ENCODE measurements at places on chromosomes 4 and X. TPM values are rescaled to one million over a fixed set of nuclear protein-coding genes. Genes with fewer than 3 reads are reported as not detected.
A peak's percentile ranks its signal among the peaks of the same experiment; 100 is the strongest.

DNA sequence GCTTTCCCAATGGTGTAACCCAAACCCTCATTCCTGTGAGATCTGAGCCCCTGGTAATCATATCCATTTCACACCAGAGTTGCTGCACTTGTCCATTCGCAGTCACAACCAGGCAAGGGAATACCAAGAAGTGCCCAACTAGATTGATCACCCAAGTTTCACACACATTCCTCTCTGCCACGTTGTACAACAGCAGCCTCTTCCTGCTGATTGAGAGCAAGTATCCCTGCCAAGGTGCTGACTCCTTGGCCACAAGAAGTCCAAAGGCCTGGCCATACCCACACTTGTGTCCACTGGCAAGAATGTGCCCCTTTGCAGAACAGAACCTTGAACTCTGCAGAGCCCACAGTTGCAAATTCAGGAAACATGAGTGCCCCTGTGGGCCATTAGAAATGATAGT is 6.5 kb upstream of the ACOT9 start:
- no peaks in the 10 kb centered on the region for H3K4me1 ChIP-seq
- no peak overlapping the region for H3K4me3 ChIP-seq
- no peaks in the 10 kb centered on the region for H3K36me3 ChIP-seq
- no peak for DNase-seq

The F11 gene
- total RNA-seq: 20.5 TPM

The HSFX3 gene
- not detected for total RNA-seq

- H3K4me3 ChIP-seq: no peak overlapping the region
- no peak for DNase-seq
- H3K36me3 ChIP-seq: no peaks in the 10 kb centered on the region
- no peaks in the 10 kb centered on the region for H3K4me1 ChIP-seq
- H3K27ac ChIP-seq: no peak overlapping the region
These were observed 138.4 kb downstream of the COL25A1 start for GRCh38 chr4:109164011-109164410.

DNA sequence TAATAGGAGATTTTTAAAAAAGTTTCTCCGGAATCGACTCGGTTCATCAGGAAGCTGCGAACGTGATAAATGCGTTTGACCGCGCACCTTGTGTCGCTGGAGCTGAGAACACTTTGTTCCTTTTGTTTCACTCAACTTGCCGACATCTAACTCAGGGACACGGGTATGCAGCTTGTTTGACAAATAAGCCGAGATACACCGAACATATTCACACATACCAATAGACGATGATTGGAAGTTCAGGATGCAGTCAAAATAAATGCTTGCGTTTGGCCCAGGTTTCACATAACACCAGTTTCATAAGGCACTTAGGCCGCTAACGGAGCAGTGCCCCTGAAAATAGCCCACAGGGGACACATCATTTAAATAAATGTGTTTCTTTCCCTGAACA is 932 bp upstream of the SHISA3 start:
- peak overlapping the region; percentile 57 for H3K4me3 ChIP-seq
- peaks cover 45% of the 10 kb centered on the region for H3K27me3 ChIP-seq
- no peaks in the 10 kb centered on the region for H3K36me3 ChIP-seq
- no peak overlapping the region for H3K27ac ChIP-seq

The MAGEB10 gene
- not detected for total RNA-seq

DNA sequence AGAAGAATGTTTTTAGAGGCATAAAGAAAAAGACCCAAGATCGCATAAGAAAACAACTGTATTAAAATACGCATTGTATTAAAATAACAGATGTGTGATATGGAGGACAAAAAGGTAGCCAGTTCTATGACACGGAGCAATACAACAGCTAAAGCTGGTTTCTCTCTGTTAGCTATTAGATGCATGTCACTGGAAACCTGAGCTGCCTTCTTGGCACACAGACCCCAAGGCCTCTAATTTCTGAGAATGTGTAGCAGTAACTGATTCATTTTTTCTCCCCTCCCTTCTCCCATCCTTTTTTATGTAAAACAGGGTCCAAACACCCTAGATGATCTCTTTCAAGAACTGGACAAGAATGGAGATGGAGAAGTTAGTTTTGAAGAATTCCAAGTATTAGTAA is 4.1 kb downstream of the S100G start:
- H3K36me3 ChIP-seq: no peaks in the 10 kb centered on the region
- H3K4me3 ChIP-seq: no peak overlapping the region
- H3K27ac ChIP-seq: no peak overlapping the region
- H3K27me3 ChIP-seq: no peaks in the 10 kb centered on the region
- DNase-seq: no peak

GRCh38 chr4:184616633-184617551 is 32.4 kb downstream of the CASP3 start:
- no peak for DNase-seq
- no peak overlapping the region for H3K4me3 ChIP-seq
- H3K27me3 ChIP-seq: no peaks in the 10 kb centered on the region
- H3K36me3 ChIP-seq: no peaks in the 10 kb centered on the region
- H3K4me1 ChIP-seq: peaks cover 7% of the 10 kb centered on the region
- no peak overlapping the region for H3K27ac ChIP-seq

The MTTP gene
- total RNA-seq: 0.15 TPM

DNA sequence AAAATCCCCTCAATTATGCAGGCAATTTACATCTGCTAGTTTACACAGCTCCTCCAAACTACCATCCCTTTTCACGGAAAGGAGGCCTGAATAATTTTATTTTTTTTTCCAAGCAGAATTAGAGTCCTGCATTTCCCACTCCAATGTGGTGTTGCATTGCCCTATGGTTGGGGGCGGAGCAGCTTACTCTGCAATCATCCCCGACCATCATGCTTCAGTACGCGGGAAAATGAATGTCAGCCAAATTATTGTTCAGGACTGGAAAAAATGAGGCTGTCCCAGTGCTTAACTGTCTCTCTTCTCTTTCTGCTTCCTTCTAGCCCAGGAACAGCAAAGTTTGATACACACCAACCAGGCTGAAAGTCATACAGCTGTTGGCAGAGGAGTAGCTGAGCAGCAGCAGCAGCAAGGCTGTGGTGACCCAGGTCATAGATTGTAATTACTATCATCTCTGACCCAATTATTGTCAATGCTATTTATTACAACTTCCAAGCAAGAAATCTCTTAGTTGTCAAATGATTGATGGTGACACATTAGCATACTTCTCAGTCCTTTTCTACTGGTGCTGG is 28.3 kb downstream of the MMRN1 start:
- no peak overlapping the region for H3K4me3 ChIP-seq
- no peak overlapping the region for H3K27ac ChIP-seq
- H3K36me3 ChIP-seq: no peaks in the 10 kb centered on the region
- no peaks in the 10 kb centered on the region for H3K4me1 ChIP-seq

GRCh38 chr4:173500841-173501591 is 29.0 kb downstream of the HAND2 start:
- no peak overlapping the region for H3K27ac ChIP-seq
- DNase-seq: no peak
- H3K27me3 ChIP-seq: peaks cover 68% of the 10 kb centered on the region
- H3K36me3 ChIP-seq: no peaks in the 10 kb centered on the region
- H3K4me3 ChIP-seq: peak overlapping the region; percentile 45

DNA sequence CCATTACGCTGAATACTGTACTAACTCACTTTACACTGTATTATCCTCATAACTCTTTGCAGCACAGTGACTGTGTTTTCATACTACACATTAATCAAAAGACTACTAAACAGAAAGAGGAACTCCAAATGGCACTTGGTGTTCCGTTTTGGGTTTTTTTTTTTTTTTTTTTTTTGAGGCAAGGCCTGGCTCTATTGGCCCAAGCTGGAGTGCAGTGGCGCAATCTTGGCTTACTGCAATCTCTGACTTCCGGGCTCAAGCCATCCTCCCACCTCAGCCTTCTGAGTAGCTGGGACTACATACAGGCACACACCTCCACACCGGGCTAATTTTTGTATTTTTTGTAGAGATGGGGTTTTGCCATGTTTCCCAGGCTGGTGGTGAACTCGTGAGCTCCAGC is 10.7 kb downstream of the KLHL8 start:
- H3K4me3 ChIP-seq: no peak overlapping the region
- H3K4me1 ChIP-seq: peaks cover 27% of the 10 kb centered on the region
- H3K27ac ChIP-seq: peak overlapping the region; percentile 34
- H3K36me3 ChIP-seq: no peaks in the 10 kb centered on the region

GRCh38 chr4:57764856-57765255 is 654.7 kb upstream of the IGFBP7 start:
- H3K4me1 ChIP-seq: no peaks in the 10 kb centered on the region
- no peak overlapping the region for H3K4me3 ChIP-seq
- no peaks in the 10 kb centered on the region for H3K36me3 ChIP-seq
- H3K27me3 ChIP-seq: no peaks in the 10 kb centered on the region
- no peak overlapping the region for H3K27ac ChIP-seq
- no peak for DNase-seq

DNA sequence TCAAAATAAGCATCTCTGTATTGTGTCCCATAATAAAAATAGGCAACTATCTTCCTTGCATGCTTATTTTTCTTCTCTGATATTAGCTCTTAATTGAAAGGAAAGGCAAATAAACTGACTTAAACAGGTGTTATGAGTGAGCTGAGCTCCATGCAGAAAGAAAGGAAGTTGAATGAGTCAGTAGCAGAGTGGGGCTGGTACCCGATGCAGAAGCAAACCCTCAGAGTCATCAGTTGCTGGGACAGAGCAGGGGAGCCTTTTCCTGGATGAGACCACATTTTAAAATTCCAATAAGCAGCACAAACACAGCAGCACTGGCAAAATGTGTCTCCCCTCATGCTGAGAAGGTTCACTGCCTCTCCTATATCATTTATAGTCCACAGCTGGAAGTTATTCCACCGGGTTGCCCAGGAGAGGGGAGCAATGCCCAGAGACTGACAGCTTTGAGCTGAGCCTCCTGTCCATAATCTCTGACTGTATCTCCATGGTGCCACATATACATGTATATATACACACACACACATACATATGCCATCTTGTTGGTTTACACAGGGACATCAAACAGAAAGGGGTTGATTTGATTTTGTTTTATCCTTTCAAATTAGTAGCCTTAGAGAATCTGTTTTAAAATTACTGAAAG is 274.3 kb upstream of the PPARGC1A start:
- DNase-seq: no peak

GRCh38 chr4:22962295-22962694 is 269.6 kb downstream of the GBA3 start:
- H3K36me3 ChIP-seq: no peaks in the 10 kb centered on the region
- H3K27me3 ChIP-seq: no peaks in the 10 kb centered on the region
- no peak overlapping the region for H3K27ac ChIP-seq
- no peaks in the 10 kb centered on the region for H3K4me1 ChIP-seq
- DNase-seq: no peak

DNA sequence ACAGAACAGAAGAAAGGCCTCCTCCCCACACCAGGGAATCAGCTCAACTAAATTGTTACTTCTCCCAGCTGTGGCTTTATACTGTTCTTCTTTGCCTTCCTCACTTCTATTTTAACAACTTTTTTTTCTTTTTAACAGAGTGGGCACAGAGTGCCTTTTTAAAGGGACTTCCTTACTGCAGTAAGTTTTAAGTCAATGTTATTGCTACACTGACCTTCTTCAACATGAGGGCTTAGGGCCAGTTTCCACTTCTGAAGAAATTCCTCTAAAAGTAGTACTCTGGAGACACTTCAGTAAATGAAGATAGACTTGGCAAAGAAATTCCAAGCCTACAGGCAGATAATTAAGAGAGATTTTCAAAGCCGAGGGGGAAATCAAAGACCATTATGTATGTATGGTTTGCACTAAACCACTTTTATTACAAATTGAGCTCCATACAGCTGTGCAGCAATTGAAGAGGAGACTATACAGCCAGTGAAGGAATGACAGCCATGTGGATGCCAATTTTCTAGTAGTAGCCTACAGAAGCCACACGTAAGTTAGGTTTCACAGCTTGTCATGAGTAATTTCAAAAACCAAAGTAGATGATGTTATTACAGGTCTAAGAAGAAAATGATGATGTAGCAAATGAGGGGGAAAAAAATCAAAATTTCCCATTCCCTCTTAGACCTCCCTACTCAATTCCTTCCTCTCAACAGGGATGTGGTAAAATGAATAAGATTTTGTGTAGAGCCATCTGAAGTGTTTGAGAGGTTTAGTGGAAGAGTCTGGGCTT is 36.9 kb upstream of the RASGEF1B start:
- DNase-seq: no peak
- peaks cover 46% of the 10 kb centered on the region for H3K4me1 ChIP-seq
- H3K27ac ChIP-seq: peak overlapping the region; percentile 61
- H3K36me3 ChIP-seq: no peaks in the 10 kb centered on the region
- no peak overlapping the region for H3K4me3 ChIP-seq

The NAP1L3 gene
- 0.95 TPM for total RNA-seq

The DAPP1 gene
- 15.1 TPM for total RNA-seq

DNA sequence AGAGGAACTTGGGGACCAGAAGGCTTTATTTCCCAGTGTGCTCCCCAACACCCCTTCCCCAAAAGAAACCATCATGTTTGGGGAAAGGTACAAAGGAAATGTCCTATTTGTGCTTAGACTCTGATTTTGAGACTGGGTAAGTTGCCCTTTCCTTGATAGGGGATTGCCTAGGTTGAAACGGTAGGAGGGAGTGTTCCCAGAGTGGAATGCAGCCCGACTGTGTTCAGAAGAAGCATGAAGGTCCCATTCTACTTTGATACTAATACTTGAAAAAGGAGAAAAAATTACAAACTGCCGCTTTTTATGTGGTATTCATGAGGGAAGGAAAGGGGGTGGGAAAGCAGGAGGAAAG is 32.4 kb upstream of the TMEM131L start:
- no peaks in the 10 kb centered on the region for H3K36me3 ChIP-seq
- peak overlapping the region; percentile 28 for H3K4me3 ChIP-seq
- DNase-seq: no peak
- no peaks in the 10 kb centered on the region for H3K27me3 ChIP-seq
- H3K4me1 ChIP-seq: no peaks in the 10 kb centered on the region
- H3K27ac ChIP-seq: no peak overlapping the region

GRCh38 chr4:179698321-179698720 is 2256.1 kb upstream of the AGA start:
- DNase-seq: no peak
- no peak overlapping the region for H3K4me3 ChIP-seq
- no peak overlapping the region for H3K27ac ChIP-seq
- no peaks in the 10 kb centered on the region for H3K36me3 ChIP-seq
- H3K4me1 ChIP-seq: no peaks in the 10 kb centered on the region

The RTL5 gene
- total RNA-seq: 9.9 TPM

DNA sequence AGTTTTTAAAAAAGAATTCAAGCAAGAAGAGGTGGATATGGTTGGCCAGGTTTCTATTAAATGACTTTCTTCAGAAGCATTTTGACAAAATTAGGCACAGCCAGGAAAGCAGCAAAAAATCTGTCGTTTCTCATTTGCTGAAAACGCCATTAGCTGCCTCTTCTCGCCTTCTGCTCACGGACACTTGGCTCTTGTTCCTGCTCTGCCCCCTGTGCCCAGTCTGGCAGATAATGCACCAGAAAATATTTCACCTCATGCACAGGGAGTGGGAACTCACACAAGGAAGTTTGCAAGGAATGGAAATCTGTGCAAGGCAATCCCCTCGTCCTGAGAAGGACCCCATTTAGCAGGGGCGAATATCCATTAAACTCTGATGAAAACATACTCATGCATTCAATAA is 260.0 kb downstream of the PACRGL start:
- no peak overlapping the region for H3K4me3 ChIP-seq
- H3K4me1 ChIP-seq: no peaks in the 10 kb centered on the region
- no peaks in the 10 kb centered on the region for H3K36me3 ChIP-seq
- no peak overlapping the region for H3K27ac ChIP-seq
- no peaks in the 10 kb centered on the region for H3K27me3 ChIP-seq
- DNase-seq: no peak

All from lower lobe of right lung (tissue), 2 donors.